Nasal cavity respiratory epithelium epithelial cell of viscerocranial mucosa (primary cell): ENCODE measurements at places on chromosomes 1 and 21. TPM values are rescaled to one million over a fixed set of nuclear protein-coding genes. Genes with fewer than 3 reads are reported as not detected.

Gene SPRR4
- total RNA-seq = not detected in 2 replicates

Gene UTP25
- 6.2 and 15.2 TPM in 2 replicates for total RNA-seq

Gene DYNLT4
- 0.14 and 0.34 TPM in 2 replicates for total RNA-seq

Gene PDE9A
- total RNA-seq = 0.68 and 6.1 TPM in 2 replicates

Gene OTUD3
- total RNA-seq = 9.9 and 10.1 TPM in 2 replicates

Gene NPPB
- not detected in 2 replicates for total RNA-seq

Gene ZBTB37
- 3.8 and 5.8 TPM in 2 replicates for total RNA-seq

Gene MYBPH
- not detected in 2 replicates for total RNA-seq

Gene SPATA1
- total RNA-seq = 0.14 and 0.34 TPM in 2 replicates

Gene CLEC20A
- total RNA-seq = not detected in 2 replicates

Gene ITLN2
- total RNA-seq = 0.21 TPM in 1 of 2 replicates, not detected in the other

Gene TIAM1
- 15.4 and 40.8 TPM in 2 replicates for total RNA-seq

Gene SLC37A1
- 9.2 and 21.1 TPM in 2 replicates for total RNA-seq

Gene KTI12
- 8.5 and 10.3 TPM in 2 replicates for total RNA-seq

Gene CASQ1
- total RNA-seq = not detected in 2 replicates

Gene F13B
- not detected in 2 replicates for total RNA-seq

Gene RAB7B
- total RNA-seq = 1.7 and 22.7 TPM in 2 replicates
